ENCODE measurements at places on chromosomes 4 and X. TPM values are rescaled to one million over a fixed set of nuclear protein-coding genes. Genes with fewer than 3 reads are reported as not detected.

Gene SRPX
- 62.7 TPM for total RNA-seq

Gene IQCM
- total RNA-seq, result not detected

Gene ZNF630
- 3.8 TPM for total RNA-seq

Gene SLC6A14
- not detected for total RNA-seq

Gene GAGE12E
- not detected for total RNA-seq

Gene MOB1B
- 22.3 TPM for total RNA-seq

Gene HSFX1
- 4.0 TPM for total RNA-seq

Gene PCYT1B
- not detected for total RNA-seq

Gene NOX1
- not detected for total RNA-seq

Gene MTMR8
- total RNA-seq, result 5.3 TPM

Gene MSANTD1
- 1.3 TPM for total RNA-seq

Gene NPFFR2
- not detected for total RNA-seq

Gene DOCK11
- 33.1 TPM for total RNA-seq
